Stimulated activated CD8-positive, alpha-beta memory T cell treated with anti-CD3 and anti-CD28 coated beads, Interleukin-2, amount 100 ng/mL, for 1 hour (primary cell): ENCODE measurements at places on chromosomes 6 and 20.

DNA sequence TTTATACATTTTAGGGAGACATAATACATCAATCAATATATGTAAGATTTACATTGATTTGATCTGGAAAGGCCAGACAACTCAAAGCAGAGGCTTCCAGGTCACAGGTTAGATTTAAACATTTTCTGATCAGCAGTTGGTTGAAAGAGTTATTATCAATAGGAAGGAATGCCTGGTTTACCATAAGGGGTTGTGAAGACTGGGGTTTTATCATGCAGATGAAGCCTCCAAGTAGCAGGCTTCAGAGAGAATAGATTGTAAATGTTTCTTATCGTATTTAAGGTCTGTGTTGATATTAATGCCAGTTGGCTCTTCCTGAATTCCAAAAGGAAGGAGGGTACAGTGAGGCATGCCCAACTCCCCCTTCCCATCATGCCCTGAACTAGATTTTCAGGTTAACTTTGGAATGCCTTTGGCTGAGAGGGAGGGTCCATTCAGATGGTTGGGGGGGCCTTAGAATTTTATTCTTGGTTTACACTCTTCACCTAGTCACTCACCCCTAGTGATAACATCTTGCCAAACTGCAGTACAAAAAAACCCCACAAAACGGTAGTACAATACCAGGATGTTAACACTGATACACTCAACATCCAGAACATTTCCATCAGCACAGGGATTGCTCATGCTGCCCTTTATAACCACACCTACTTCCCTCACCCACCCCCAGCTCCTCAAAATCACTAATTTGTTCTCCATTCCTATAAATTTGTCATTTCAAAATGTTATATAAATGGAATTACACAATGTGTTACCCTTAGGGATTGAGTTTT lies 259.6 kb upstream of the PLN start:
- no peak for DNase-seq

DNA sequence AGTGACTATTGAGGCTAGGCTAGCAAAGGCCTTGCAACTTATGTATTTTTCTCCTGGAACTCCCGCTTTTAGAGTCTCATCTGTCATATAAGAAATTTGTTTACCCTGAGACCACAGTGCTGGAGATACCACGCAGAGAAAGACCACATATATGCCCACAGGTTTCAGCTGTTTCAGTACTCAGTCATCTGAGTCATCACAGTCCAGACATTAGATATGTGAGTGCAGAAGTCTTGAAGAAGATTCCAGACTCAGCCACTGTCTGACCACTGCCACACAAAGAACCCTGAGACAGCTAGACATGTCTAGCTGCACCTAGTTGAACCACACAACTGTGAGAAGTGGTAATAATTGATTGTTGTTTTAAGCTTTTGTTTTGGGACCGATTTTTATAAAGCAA lies 648.3 kb downstream of the EPM2A start:
- no peak for DNase-seq

DNA sequence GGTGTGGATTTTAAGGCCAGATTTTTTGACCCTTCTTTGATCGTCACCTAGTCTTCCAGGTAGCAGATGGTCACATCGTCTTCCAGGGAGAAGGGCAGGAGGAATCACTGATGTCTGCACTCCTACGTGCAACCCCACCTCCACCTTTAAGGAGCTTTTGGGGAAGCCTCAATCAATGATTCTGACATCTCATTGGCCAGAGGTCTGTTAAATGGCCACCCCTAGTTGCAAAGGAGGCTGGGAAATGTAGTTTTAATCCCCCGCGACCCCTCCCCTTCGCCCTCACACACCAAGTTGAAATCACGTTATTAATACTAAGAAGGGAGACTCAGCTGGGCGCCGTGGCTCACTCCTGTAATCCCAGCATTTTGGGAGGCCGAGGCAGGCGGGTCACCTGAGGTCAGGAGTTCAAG lies 151.4 kb downstream of the BCAS1 start:
- no peak for DNase-seq

DNA sequence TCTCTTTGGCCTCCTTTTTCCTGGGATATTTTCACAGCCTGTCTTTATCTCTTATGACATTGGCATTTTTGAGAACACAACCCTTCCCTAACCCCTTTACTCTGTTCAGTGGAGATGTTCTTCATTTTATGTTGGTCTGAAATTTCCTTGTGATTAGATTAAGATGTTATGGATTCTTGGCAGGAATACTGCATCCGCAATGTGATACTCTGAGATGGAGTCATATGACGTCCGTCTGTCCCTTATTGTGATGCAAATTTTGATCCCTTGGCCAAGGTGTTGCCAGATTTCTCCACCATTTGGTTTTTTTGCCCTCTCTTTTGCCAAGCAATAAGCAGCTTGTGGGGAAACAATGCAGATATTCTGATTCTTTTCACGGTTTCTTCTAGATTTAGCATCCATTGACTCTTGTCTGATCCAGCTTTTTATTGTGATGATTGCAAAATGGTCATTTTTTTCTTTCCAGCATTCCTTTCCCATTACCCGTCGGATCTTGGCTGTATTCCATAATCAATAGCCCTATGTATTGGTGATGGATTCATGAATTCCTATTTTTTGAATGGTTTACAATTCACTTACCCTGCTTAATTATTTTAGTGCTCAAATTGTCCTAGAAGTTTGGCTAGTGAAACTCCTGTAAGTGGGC lies 85.1 kb downstream of the NCOA3 start:
- DNase-seq = no peak

- DNase-seq = no peak
These were observed 37.1 kb downstream of the PPP1R16B start for GRCh38 chr20:38842558-38842981.

- no peak for DNase-seq
These were observed at the start of gene CNR1 for GRCh38 chr6:88165844-88166492. CNR1 (minus strand) TSS chr6:88166347; CDS start chr6:88145274, 21,073 bp downstream.

DNA sequence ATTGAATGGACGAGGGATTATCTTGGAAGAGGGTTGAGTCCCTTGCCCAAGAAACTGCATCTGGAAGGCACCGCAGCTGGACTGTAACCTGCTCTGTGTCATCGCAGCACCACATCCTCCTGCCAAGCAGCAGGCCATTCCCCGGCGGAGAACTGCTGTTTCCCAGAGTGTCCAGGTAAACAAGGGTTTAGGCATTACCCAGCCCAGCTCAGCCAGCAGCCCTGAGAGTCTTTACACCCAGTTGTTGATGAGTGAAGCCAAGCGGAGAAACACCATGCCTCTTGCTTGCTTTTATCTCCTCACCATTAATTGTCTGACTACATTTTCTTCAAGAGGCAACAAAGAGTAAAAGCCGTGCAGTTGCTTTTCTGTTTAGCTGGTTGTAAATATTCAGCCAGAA lies 104.1 kb downstream of the CDH4 start:
- no peak for DNase-seq
